ENCODE measurements at places on chromosomes 2 and 18.

DNA sequence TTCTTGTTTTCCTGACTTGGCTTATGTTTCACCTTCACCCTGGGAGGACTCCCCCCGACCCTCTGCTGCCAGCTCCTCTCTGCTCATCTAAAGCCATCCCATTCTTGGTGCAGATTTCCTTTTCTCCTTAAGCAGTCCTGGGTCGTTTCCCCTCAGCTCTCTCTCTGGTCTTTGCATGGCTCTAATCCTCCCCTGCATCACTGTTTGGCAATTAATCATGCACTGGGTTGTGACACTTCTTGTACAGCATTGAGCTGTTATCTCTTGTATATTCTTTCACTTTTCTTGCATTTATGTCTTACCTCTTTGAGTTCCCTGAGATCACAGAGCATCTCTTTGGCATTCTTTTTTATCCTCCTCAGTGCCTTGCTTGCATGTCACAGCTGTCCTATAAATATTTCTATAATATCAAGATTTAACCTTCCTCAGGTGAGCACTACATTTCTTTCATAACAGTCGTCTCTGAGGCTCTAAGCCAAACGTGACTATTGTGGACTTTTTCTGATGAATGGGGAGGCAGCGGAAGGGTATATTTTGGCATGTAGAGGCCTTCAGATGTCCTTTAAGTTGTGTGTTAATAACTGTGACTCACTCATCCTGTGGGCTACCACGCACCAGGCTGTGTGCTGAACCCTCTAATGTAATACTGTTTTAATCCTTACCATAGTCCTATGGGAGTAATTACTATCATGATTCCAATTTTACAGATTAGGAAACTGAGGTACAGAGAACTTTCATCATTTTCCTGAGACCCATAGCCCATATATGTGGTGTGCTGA lies 507.5 kb downstream of the SLC4A3 start:
- DNase-seq = no peak

DNA sequence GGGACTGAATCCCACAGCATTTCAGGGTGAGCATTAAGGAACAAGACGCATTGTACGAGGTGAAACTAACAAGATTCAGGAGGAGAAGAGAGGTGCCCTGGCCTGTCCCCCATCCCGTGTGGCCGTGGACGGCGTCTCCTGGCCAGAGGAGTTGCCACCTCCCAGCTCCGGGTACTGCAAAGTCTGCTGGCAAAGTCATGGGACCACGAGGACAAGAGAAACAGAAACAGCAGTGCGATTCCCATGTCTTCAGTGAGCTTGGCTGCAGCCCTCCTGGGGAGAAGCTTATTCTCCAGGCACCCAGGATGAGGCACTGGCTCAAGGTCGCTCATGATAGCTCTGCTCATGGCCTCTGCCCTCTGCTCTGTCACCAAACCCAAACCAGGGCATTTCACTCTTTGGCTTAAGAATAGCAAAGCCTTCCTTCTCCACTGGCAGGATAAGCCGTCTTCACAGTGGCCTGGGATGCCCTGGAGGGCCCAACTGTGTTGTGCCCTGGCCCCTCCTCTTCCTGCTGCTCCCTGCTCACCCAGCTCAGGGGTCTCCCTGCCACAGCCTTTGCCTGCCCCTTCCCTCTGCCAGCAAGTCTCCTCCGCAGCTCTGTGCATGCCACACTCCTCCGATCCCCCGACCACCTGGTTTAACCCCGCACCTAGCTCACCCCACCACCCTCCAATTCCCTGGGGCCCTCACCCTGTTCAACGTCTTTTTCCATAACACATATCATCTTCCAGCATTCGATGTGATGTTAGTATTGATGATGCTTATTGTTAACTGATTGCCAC lies 144.8 kb downstream of the PXDN start:
- DNase-seq = no peak

DNA sequence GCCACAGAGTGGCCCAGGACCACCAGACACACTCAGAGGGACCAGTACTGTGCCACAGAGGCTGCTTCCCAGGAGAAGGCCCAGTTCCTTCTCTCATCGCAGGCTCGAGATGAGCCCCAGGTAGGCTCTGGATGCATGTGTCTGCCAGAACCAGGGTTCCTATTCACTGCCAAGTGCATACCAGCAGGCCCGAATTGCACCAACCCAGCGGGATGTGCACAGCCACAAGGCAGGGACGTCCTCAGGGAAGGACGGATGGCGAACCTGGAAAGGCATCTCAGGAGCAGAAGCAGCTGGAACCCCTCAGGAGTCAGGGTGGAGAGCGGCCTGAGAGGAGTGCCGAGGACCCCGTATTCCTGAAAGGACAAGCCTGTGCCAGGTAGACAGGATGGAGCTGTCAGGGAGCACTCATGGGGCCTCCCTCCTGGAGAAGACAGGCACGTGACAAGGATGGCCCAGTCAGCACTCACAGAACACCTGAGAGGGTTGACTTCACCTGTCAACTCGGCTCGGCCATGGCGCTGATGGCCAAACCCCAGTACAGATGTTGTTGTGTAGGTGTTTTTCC lies 73.7 kb downstream of the PTGR3 start:
- no peak for DNase-seq

DNA sequence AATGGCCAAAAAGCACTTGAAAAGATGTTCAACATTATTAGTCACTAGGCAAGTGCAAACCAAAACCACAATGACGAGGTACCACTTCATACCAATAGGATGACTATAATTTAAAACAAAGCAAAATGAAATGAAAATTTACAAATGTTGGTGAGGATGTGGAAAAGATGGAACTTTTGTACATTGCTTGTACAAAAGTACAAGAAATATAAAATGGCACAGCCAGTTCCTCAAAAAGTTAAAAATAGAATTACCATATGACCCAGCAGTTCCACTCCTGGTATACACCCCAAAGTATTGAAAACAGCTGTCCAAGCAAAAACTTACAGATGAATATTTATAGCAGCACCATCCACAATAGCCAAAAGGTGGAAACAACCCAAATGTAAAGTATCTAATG lies 107.8 kb upstream of the XPO1 start:
- DNase-seq = no peak

DNA sequence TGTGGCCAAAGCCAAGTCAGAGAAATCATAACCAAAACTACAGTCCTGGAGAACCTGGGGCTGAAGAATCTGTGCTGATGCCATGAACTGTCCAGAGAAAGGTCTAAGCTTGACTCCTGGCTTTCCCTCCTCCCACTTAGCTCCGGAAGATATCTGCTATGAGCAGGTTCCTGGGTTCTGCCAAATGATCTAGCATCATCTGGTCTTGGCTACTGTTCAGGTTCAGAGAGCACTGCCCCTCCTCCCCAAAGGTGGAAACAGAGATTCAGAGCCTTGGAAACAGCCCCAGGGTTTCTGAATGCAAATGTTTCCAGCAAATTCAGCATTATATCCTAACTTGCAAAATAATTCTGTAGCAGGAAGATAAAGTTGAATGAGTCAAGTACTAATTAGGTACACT lies 219.2 kb upstream of the SP5 start:
- DNase-seq = no peak

DNA sequence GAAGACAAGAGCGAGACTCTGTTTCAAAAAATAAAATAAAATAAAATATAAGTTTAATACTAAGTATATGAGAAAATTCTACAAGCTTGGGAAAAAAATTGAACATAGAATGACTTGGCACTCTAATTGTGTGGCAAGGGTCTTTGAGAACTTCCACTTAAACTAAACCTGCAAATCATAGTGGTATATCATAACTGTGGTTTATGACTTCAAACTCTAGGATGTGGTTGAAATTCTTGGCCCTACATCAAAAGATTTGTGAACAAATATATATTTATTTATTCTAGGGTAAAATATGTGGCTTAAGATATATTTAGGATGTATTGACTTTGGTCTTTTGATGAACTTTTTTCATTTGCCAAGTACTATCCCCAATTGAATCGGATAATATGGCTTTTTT lies 3.1 kb upstream of the FAM171B start:
- DNase-seq = no peak

DNA sequence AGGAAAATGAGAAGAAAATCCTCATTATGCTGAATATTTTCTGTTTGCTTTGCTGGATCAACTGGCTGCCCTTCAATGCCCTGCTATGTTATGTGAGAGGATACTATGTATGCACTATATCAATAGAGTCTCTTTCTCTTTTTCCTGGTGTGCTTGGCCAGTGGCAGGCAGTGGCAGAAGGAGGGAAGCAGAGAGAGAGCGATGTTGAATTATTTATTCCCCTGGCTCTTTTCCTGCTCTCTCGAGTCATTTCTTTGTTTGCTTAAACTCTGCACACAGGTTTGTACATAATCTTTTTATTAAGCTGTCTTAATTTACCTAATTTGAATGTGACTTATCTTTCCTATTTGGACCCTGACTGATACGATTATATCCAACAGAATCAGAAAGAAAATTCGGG lies 1727.3 kb downstream of the SUCLG1 start:
- DNase-seq = no peak

GRCh38 chr2:179335732-179336131 lies 71.1 kb upstream of the SESTD1 start:
- DNase-seq = no peak

GRCh38 chr2:21544392-21544791 lies 420.6 kb downstream of the TDRD15 start:
- DNase-seq = no peak

GRCh38 chr18:65423776-65424175 lies 327.0 kb upstream of the CDH7 start:
- no peak for DNase-seq

DNA sequence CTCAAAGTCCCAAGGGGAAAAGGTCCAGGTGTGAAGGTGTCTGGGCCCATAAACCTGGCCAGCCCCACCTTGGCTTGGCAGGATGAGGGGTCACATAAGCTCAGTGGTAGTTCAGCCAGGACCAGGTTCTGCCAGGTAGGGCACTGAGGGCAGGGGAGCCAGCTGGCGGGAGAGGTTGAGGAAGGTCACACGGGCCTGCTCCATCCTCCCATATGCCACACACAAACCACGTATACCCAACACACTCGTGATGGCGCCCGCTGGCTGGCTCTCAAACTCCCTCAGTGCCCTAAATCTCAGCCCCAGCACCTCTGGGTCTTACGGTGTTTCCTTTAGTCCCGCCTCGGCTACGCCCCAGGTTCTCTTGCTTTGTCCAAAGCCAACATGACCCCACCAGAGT lies 160.5 kb downstream of the ZFP36L2 start:
- no peak for DNase-seq

GRCh38 chr2:191465766-191466420 lies 212.0 kb upstream of the NABP1 start:
- DNase-seq = no peak

DNA sequence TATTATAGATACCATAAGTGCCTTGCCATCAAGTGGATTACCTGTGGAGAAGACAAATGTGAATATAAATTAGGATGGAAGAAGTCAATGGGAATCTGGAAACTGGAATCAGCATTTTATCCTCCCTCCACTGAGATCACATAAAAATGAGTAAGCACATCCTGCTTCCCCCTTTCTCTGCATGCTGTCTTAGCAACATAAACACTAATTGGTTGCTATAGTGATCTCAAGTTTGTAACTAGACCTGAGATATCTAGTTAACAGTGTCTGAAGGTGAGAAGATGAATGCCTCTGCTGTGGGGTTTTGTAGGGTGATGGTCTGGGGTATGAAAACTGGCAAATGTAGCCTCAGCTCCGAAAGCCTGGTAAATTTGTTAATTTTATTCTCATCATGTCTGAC lies 1357.5 kb upstream of the CELF4 start:
- DNase-seq = no peak

DNA sequence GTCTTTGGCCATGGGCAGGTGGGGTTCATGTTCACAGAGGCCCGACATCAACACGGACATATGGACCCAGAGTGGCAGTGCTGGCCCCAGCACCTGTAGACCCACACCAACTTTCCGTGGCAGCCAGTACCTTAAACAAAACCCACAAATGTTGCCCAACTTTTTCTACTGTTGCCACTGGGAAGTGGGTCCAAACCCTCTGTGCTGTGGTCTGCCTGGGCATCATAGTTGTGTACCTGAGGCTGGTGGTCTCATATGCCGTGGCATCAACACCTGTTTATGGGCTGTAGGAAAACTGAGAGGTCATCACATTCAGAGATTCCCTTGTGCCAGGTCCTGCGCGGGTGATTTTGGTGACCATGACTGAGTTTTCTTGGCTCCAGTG lies 79.9 kb downstream of the SH3RF3 start:
- DNase-seq = no peak

DNA sequence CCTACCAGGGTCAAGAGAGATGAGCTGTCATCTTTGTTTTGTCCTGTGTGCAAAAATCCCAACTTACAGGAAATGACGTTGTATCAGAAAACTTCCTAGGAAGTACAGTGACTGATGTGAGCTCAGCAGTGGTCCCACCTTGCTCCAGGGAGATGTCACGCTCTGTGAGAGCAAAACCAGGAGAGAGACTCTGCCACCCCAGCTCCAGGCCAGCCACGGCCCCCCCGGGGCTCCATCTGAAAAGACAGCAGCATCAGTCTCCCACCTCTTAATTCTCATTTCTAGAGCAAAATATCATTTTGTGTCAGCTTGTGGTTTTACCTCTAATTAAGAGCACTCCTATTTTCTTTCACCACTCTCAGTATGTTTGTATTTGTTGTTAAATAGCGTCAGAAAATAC lies 57.5 kb downstream of the MYL12B start:
- DNase-seq = no peak

DNA sequence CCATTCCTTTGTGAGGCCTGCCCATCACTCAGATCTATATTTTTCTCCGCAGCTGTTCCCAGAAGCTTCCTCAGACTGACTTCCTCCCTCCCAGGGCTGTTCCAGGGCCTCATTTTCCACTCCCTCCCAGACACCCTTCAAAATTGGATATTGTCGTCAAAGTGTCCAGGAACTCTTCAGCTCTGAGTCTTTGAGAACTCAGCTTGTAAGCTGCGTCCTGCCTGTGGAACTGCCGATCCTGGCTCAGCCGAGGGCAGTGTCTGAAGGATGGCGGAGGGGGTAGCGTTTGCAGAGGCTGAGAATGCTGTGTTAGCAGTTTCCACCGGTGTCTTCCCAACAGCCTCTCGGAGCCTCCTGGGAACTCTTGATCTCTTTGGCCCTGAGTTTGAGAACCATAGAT lies 27.1 kb downstream of the NCK2 start:
- no peak for DNase-seq

DNA sequence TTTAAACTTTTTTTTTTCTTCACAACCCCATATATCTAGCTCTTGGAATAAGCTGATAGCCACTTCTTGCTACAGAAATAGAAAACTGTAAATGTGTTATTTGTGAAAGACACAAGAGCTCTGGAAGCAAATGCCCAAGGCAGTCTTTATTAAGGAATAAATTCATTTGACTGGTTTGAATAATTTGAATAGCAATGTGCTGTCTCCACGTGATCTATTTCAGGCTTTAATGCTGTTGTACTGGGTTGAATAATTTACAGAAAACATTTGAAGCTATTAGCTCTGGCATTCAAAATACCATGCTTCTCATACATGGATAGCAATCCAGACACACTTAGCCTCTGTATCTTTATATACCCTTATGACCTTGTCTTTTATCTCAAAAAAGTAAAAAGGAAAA lies 366.7 kb upstream of the KCNJ3 start:
- no peak for DNase-seq

DNA sequence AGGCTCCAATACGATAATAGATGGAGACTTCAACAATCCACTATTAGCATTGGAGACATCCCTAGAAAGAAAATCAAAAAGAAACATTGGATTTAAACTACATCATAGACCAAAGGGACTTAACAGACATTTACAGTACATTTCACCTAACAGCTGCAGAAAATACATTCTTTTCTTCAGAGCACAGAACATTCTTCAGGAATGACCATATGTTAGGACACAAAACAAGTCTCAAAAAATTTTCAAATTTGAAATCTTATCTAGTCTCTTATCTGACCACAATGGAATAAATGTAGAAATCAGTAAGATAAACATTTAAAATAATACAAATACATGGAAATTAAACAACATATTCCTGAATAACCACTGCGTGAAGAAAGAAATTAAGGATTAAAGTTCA lies 68.7 kb downstream of the STRADB start:
- no peak for DNase-seq

- no peak for DNase-seq
These were observed 367.0 kb upstream of the RAB12 start for GRCh38 chr18:8242151-8242696.

Data from T-helper 22 cell (primary cell).